NCI-H82 (cell line): ENCODE measurements at places on chromosomes 11 and 22.

GRCh38 chr11:118180300-118180703 is 3.9 kb upstream of the SCN2B start:
- DNase-seq: peak; percentile 74

DNA sequence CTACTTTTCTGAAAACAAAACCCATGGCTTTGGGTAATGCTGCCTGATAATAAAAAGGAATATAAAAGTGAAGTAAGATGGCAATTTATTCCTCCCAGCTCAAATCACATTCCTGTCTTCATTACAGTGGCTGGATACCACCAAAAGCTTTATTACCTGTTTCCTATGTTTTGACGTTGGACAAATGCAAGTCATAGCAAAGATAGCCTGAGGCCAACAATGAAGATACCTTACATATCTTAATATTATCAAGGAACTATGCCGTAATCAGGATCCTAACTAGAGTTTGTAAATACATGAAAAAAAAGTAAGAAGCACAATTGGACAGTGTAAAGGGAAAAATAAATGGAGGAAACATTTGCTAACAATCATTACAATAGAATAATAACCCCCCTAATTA is 202.4 kb downstream of the SOX6 start:
- no peak for DNase-seq

GRCh38 chr22:40243891-40244290 is 66.2 kb downstream of the TNRC6B start:
- no peak for DNase-seq

DNA sequence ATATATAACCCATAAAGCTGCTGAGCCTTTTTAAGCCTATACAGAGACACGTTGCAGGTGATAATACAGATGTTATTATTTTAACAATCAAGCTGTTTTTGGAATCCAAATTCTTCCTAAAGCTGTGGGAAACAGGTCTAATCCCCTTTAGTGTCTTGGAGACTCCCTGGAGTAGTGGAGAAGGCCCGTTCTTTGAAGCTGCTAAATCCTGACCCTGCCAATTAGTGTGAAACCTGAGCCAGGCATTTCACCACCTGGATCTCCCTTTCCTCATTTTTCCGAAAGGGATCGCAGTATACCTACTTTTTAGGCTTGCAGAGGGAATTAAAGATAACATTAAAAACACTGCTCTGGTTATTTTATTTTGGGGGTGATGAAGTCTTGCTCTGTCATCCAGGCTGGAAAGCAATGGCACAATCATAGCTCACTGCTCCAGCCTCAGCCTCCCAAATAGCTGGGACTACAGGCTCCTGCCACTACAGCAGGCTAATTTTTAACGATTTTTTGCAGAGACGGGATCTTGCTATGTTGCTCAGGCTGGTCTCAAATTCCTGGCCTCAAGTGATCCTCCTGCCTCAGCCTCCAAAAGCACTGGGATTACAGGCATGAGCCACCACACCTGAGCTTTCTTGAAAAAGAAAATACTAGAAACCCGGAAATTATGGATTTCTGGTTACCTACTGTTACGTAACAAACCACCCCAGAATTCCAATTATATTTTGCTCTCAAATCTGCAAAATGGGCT is 1.7 kb upstream of the EIF4ENIF1 start:
- DNase-seq: peak; percentile 59

DNA sequence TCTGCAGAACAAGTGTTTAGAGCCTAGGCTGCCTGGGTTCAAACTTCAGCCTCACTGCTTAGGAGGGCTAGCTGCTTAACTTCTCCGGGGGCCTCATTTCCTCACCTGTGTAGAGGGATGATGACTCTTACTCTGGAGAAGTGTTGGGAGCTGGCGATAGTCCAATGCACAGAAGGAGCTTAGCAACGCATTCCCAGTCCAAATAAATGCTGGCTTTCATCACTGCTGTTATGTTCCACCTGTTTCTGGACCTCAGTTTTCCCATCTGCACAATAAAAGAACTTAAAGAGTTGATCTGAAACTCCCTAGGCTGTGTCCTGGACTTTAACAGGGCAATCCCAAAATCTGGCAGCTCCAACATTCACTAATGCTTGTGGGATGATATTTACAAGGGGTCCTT is 337.8 kb downstream of the MIAT start:
- peak; percentile 1 for DNase-seq

DNA sequence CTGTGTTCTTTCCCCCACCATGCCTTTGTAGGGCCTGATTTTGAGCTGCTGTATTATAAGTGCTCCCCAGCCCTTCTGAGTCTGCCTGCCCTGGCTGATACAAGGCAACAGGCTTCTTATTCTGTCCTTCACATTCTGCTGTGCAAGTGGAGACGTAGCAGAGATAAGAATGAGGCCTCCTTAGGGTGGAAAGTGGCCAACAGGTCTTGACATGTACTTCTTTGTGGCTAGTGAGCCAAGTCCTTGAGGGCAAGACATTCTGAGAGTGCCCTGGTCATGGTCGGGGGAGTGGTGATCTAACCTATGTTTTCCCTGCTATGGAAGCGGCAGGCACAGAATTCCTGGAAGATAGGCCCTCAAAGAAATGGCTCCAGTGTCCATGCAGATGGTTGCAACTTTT is 235.7 kb upstream of the CADM1 start:
- no peak for DNase-seq

GRCh38 chr22:39237318-39238100 is 7.3 kb downstream of the PDGFB start:
- DNase-seq: no peak
